NCI-H446 (cell line): ENCODE measurements at places on chromosomes 12 and 14.

GRCh38 chr12:6827437-6827911, 733 bp upstream of the P3H3 start:
- DNase-seq, result peak; percentile 78

- DNase-seq, result peak; percentile 48
Observed at GRCh38 chr12:18139989-18140596, 50.1 kb upstream of the RERGL start.

DNA sequence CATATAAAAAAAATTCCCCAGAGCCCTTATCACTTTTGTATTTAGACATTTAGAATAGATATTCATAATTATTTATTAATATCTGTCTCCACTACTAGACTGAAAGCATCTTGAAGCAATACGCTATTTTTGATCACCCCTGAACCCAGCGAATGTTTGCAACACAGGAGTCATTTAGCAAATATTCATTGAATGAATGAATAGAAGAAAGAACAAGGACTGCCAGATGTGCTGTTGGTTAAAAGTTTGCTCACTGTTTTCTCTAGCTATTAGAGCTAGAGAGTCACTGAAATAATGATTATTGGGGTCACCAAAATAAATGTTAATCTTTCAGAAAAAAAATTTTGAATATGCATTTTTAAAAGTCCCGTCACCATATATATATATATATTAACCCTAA, 174.3 kb downstream of the ACSS3 start:
- DNase-seq, result no peak

DNA sequence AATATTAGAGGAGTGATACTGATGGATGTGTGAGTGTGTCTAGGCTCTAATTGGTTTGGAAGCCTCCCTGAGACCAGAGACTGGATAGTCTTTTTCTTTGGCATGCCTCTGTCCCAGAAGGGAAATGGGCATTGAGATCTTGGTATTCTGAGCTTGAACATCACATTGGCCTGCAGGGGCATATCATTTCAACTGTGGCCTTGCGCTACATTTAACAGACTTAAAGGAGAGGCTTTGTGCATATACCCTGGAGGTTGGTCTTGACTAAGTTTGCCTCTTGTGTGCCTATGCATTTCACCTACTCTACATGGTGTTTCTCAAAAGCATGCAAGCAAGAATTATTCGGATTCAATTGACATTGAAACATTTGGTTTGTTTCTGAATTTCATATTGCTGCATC, 185.4 kb downstream of the TMTC2 start:
- DNase-seq, result peak; percentile 62

- DNase-seq, result no peak
Observed at GRCh38 chr12:76109879-76110278, 25.4 kb upstream of the NAP1L1 start.
